Hematopoietic multipotent progenitor cell treated with erythropoietin and hydrocortisone succinate and interleukin-3 and kit ligand, for 17 days (in vitro differentiated cells): ENCODE measurements at places on chromosomes 11 and 22.

DNA sequence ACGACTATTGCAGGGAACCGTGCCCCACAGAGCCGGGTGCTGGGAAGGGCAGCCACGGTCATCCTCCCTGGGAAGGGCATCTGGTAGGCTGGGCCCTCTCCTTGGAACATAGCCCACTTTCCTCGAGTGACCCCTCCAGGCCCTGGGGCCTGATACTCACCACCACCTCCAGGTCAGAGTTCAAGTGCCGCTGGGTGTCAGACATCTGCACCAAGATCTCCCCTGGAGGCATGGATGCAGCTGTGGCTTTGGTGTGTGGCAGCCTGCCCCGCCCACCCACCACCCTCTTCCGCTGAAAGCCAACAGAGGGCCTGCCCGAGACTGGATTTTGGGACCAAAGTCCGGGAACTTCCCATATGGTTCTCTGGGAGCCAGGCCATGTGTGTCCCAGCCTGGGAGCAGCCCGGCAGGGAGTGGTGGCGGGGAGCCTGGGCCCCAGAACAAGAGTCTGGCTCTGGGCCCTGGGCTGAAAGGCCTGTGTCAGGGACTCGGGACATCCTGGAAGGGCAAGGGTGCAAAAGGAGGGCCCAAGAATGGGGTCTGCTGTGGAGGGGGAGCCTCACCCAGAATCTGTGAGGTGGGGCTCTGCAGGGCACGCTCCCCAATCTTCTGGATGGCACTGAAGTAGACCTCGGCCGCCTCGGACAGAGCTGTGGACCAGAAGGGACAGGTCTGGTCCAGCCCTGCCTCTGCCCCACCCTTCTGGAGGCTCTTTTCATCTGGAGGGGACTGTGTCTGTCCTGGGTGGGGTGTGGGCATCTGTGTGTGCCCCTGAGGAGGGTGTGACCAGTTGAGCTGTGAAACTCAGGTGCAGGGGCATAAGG lies 2.6 kb downstream of the BAIAP2L2 start:
- DNase-seq, result no peak

GRCh38 chr11:82056450-82056849 lies 677.2 kb downstream of the FAM181B start:
- no peak for DNase-seq

DNA sequence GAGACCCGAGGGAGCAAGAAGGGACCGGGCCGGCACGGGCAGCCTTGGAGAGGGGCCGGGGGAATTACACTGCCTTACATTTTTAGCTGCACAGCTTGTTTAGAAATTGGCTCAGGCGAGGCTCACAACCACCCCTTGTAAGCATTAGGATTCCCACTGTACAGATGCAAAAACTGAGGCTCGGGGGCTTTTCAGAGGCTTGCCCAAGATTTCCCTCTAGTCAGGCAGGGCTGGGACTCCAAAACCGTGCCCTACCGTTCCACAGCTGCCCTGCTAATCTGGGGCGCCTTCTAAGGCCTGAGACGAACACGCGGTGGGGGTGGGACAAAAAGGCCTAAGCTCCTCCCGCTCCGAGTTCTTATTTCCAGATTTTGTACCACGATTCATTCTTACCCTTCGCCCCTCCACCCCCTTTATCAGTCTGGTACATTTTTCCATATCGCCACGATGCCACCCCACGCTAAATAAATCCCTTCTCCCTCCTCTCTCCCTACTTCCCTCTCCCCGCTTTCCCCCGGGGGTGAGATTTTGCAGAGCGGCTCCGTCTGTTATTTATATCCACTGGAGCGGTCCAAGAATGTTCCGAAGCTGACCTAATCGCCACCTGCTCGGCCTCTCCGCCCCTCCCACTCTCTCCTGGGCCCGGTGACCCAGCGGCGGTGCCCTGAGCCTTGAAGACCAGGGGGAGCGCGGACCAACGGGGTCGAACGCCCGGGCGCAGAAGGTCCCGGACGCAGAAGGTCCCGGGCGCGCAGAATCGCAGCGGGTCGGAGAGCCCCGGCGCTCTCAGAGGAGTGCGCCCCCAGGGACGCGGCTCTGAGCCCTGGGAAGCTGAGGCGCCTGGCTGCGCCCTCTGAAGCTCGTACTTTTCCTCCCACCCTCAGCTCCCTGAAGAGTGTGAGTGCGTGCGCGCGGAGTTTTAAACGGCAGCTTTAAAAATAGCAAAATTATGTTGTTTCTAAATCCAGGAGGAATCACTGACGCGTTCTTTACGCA lies 764 bp upstream of the PACSIN3 start:
- no peak for DNase-seq

DNA sequence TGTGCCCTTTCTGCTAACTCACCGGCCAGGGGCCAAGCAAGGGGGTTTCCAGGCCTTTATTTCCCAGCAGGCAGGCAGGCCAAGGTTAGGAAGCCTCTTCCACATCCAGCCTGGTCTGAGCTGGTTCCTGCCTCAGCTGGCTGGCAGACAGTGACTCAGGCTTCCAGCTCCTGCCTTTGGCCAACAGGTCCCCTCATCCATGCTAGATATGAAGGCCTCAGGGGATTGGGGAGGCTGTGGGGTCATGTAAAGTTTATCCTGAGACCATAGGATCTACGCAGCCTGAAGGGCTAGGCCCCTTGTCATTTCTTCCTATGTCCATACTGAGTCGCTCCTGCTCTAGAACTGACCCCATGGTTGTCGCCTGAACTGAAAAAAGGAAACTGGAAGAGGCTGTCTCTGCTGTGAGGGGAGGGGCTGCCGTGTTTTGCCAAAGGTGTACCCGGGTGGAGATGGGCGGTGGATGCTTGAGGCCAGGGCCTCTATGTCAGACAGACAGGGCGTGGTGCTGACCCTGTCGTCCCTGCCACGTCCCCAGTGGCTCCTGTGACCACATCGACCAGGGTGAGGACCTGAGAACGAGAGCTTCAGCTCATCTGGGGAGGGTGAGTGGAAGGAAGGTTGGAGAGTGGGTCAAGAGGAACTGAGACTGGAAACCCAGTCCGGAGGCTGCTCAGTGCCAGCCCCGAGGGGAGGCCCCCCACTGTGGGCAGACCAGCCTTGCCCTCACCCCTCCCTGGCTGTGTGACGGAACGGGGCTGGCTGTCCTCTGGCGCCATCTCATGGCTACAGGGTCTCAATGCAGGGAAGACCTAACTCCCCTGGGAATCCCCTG lies 17.0 kb downstream of the P2RY6 start:
- peak; percentile 42 for DNase-seq

DNA sequence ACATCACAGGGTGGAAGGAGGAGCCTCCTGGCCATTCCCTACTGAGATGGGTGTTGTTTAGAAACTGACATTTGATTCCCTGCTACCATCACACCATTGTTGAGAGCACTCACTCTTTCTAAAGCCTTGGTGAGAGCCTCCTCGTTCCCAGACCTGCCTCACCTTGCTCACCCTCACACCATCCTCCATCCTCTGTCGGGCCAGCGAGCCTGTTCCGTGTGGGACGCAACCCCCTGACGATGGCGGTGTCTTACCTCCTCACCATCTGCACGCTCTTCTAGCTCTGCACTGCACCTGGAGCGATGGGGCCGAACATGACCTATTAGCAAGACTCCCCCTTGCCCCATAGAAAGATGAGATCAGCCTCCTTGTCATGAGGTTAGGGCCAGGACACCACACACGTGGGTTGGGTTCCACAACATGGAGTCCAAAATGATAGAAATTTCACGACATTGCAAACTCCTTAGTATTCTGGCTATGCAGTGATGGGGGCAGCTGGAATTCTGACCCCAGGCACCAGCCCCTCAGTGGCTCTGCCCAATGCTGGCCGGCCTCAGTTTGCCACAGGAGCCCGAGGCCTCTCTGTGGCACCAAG lies 1017.9 kb downstream of the TBC1D22A start:
- DNase-seq, result no peak

DNA sequence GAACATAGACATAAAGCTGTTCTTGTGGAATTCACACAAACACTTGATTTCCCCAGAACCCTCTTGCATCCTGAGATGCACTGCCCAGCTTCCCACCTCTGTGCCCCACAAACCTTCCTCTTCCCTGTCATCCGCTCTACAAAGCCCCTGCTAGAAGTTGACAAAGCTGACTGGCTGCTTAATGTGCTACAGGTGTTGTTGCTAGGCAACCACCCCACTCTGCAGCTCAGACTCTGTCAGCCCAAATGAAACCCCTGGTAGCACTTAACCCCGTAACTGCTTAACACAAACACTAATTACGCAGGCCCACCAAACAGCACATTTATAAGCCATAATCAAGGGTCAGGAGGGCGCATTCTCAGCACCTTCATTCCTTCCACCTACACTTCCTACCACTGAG lies 172.0 kb upstream of the CADM1 start:
- DNase-seq, result no peak

DNA sequence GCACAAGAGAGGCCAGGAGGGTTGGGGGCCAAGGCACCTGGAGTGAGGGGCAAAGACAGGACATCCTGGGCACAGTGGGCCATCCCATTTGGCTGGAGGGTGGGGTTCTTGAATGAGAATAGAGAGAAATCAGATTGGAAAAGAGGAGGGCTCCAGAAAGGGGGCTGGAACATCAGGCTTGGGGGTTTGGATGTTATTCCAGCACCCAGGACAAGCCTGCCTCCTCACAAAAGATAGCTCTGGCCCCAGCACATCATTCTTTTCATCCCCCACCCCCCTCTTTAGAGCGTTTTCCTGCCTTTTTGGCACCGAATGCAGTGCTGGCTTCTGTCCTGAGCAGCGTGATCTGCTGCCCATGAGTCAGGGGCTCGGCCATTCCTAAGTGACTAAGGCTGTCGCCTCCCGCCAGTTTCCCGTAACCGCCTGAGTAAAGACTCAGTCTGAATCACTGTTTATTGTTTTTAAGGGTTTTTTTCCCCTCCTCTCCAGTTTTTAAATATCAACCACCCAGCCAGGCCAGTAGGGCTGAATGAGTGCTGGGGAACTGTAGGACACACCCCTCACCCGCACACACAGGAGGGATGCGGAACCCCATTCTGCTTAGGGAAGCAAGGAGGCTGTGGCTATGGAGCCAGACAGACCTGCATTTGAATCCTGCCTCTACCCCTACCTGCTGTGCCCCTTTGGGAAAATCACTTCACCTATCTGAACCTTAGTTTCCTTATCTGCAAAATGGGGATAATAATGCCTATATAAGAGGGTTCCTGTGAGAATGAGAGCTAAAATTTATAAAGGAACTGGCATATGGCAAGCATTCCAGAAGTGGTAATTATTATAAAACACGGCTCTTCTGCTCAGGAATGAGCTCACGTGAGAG lies 32.4 kb upstream of the NAV2 start:
- DNase-seq, result no peak

- no peak for DNase-seq
Measured at GRCh38 chr22:44335903-44336803, 23.4 kb upstream of the SHISAL1 start.

- no peak for DNase-seq
Measured at GRCh38 chr11:83363312-83363711, 77.1 kb upstream of the CCDC90B start.

DNA sequence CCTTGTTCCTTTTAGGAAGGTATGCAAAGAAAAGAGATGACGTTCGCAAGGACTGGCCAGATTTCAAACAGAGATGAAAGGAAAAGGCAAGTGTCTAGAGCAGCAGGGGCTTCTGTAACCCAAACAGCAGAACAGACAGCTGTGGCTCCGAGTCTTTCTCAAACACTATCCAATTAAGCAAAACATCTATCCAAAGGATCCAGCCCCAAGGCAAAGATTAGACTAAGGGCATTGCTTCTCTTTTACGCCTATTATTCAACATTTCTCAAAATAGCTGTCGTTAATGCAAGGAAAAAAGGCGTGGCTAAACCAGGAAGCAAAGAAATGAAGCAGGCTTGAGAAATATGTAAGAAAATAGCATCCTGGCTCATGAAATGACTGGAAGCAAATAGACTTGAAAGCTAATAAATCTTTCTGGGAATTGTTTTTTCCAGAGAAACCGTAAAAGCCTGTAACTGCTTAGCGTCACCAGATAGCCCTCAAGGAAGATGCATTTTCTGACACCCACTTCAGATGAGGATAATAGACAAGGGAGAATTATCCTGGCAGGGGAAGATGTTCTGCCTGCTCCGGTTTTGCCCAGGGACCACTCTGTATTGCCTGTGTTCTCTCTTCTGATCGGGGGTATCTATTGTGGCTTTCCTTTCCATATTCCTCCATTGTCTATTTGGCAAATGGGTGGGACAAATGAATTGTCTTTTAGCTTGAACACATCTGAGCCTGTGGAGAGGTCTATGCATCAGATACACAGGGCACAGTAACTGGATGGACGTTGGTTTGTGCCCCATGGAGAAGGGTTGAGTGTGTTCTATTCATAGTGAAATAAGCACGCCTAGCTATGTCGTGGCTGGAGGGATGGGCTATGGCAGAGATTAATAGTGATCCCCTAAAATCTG lies 20.2 kb downstream of the C11orf96 start:
- DNase-seq, result no peak

DNA sequence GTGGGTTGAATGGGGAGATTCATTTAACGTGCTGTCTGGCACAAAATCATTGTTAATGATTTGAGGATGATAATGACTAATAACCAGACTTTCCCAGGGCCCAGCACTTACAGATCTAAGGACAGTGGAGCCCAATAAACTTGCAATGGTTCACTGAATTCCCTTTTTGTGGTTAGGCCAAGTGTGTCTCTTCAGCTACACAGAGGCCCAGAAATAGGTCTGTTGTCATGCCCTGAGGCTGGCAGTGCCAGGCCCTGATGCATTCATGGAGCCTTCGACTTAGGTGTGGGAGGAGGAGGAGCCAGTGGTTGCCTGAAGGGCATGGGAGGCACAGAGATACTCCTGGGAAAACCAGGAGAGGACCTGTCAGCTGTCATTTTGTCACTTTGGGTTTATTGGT lies 56.1 kb downstream of the KIAA1671 start:
- DNase-seq, result no peak

- DNase-seq, result no peak
Measured at GRCh38 chr22:33014621-33015020, 43.6 kb downstream of the SYN3 start.

- DNase-seq, result no peak
Measured at GRCh38 chr22:43077121-43077877, 11.9 kb downstream of the TTLL1 start.

GRCh38 chr11:35088676-35089075 lies 50.3 kb upstream of the CD44 start:
- DNase-seq, result no peak

GRCh38 chr11:126347751-126348668 lies 7.5 kb upstream of the ST3GAL4 start:
- peak; percentile 50 for DNase-seq

- no peak for DNase-seq
Measured at GRCh38 chr22:38843201-38843656, 599 bp downstream of the NPTXR start.

DNA sequence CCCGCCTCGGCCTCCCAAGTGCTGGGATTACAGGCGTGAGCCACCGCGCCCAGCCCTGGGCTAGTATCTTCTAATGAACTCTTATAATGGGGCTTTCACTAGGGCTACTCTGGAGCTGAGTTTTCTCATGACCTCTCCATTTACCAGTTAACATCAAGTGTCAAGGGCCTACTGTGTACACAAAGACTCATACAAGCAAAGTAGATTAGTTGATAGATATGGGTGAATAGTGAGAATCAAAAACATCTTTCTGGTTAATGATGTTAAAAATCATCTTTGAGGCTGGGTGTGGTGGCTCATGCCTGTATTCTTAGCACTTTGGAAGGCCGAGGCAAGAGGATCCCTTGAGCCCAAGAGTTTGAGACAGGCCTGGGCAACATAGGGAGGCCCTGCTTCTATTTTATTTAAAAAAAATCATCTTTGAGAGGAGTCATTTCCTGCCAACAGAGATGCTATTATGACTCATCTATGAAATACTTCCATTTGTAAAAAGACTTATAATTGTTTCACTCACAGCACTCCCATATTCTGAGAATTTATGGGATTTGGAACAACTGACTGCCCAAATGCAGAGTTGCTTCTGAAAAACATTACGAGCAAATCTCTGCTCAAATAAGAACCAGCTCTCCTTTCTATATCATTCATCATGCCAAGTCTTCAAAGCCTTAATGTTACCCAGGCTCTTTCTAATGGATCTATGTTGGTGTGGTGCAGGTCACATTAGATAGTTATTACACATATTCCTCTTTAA lies 57.0 kb downstream of the GDPD4 start:
- DNase-seq, result no peak
